ENCODE measurements at places on chromosomes 6 and 20.

GRCh38 chr6:20946022-20946421 lies 411.8 kb downstream of the CDKAL1 start:
- DNase-seq = peak; percentile 6

- no peak for DNase-seq
Measured at GRCh38 chr20:34216382-34216742, 24.9 kb upstream of the ASIP start.

DNA sequence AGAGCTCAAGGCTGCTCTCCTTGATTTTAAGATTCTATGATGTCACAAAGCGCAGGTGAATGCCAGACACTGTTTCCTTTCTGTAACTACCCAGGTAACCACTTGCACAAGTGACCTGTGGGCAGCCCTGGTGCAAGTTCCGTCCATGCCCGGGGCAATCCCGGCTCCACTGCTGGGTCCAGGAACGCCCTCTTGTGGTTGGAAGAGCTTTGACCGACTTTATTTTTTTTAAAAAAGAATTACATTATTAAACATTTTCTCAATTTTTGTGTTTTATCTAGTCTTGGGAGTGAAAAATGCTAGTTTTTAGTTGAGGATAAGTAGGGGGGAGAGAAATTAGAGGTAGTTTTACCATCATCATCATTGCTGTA lies 695.2 kb downstream of the QKI start:
- peak; percentile 72 for DNase-seq

- no peak for DNase-seq
Measured at GRCh38 chr6:38134704-38135088, 315.2 kb downstream of the ZFAND3 start.

GRCh38 chr20:21836346-21836745 lies 130.9 kb downstream of the PAX1 start:
- DNase-seq = no peak

- DNase-seq = no peak
Measured at GRCh38 chr6:13286181-13286580, 42.2 kb downstream of the TBC1D7 start.

DNA sequence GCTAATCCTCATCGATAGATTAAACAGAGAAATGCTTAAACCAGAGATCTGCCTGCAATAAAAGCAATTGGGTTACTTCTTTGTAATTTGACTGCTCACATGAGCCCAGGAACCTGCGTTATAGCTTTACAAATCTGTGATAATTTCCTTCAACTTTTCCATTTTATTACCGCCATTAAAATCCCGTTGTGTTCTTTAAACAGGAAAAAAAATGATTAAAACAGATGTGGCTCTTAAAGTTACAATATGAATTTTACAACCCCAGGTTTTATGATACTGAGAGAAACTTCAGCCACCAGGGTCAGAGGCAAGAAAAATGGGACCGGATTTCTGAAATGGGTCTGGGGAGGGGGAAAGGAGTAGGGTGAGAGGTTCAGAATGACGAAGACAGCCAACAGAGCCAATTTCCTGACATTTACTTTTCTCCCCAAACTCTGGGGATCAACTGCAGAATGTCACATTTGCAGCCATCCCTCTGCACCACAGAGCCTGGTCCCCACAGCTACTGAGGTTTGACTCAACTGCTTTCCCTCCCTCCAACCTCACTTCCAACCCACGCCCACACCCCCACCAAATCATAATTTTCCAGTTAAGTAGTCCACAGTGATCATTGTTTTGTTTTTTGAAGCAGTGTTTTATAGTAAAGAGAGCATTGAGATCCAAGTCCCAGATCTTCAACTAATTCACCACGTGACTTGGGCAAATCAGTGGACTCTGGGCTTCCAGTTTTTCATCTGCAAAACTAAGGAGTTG lies 77.6 kb upstream of the EYA2 start:
- no peak for DNase-seq

GRCh38 chr6:32148289-32149091 lies 3.2 kb downstream of the PRRT1 start:
- no peak for DNase-seq

- peak; percentile 50 for DNase-seq
Measured at GRCh38 chr20:56358070-56358469, 704 bp upstream of the FAM210B start.

DNA sequence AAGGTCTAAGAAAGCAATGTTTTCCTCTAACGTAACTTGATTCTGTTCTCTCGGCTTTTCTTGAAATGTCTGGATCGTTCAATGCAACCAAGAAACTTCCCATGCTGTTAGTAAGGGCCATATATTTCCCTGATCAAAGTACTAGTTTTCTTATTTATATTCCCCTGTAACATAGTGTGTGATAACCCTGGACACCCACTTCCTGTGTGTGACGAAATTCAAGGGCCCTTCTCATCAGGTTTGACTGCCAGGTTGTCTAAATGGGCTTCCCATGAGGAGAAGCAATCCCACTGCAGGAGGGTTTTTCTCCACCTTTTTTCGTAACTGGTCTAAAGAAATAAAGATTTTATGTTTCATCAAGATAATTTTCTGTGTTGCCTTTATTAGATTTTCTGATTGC lies 102.6 kb upstream of the RPS6KA2 start:
- DNase-seq = no peak

DNA sequence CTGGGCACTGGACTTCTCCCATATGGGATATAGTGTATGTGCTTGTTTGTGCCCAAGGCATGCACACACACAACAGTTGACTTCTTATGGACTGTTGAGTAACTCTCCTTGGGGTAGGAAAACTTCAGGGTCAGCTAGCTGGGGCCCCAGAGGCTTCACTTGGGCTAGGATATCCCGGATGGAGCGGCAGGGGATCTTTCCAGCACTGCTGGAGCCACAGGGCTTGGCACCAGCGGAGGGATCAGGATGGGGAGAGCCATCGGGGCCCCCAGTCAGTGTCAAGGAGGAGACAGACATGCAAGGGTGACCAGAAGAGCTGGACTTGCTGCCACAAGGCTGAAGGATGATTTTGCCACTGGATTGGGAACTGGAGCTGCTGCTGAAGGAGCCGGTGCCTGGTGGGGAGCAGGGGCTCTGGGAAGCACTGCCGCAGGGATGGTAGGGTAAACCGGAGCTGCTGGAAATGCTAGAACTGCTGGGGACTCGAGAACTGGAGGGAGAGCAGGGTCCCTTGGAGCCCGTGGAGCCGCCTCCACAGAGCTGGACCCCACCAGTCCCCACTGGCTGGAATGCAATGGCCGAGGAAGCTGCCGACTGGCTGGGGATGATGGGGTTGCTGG lies 1.5 kb downstream of the PSORS1C1 start:
- no peak for DNase-seq

DNA sequence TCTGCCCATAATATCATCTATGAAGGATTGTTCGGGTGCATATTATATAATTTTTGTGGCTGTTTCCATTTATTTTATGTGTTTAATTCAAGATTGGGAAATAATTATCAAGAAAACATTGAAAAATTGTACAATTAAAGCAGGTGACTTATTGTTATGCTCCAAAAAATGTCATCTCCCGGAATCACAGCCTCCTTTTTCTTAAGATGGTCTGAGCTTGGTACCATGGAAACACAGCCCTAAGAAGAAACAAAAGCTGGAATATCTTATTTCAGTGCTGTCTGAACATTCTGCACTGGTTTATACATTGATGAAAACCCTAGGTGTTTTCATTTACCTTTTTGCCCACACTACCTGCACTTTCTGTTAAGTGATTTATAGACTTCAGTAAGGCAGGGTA lies 367.2 kb downstream of the ARHGAP18 start:
- no peak for DNase-seq

DNA sequence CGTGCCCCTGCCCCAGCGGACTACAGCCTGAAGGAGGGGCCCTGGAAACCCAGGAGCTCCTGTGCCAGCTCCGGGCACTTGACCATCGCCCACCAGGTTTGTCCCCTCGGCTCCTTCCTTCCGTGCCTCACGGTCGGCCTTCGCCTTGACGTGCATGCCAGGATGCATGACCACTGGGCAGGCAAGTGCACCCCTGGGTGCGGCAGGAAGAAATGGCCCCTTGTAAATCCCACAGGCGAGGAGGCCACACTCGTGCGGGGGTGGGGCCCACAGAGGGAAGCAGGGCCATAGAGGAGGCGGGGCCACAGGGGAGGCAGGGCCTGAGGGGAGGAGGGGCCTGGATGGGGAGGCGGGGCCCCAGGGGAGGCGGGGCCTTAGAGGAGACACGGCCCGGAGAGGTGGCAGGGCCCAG lies 81.7 kb downstream of the YTHDF1 start:
- DNase-seq = no peak

DNA sequence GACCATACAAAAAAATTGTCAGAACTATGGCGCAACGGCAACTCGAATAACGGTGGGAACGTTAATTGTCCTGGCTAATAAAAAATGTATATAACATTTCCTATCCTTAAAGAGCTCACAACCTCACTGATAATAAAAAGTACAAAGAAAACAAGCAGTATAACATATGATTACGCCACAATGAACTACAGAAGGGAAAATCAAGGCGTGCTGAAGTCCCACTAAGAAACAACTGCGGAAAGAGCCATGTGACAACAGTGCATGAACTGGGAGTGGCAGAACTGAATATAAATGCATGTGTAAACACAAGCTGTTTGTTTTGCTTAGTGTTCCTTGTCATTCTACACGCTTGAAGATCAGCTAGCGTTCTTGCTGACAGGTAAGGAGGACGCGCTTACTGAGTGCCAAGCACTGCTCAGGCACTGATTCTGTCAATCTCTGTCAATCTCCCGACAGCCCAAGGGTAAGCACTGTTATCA lies 466 bp upstream of the PSMB1 start:
- DNase-seq = peak; percentile 37

GRCh38 chr6:109715616-109716015 lies 24.5 kb downstream of the FIG4 start:
- DNase-seq = no peak

- no peak for DNase-seq
Measured at GRCh38 chr6:96433950-96434349, 87.7 kb upstream of the UFL1 start.

- no peak for DNase-seq
Measured at GRCh38 chr20:47999166-47999565, 213.9 kb upstream of the SULF2 start.

GRCh38 chr20:56865055-56865454 lies 235.9 kb downstream of the TFAP2C start:
- no peak for DNase-seq

GRCh38 chr6:150865043-150865405 lies 478 bp upstream of the MTHFD1L start:
- no peak for DNase-seq

DNA sequence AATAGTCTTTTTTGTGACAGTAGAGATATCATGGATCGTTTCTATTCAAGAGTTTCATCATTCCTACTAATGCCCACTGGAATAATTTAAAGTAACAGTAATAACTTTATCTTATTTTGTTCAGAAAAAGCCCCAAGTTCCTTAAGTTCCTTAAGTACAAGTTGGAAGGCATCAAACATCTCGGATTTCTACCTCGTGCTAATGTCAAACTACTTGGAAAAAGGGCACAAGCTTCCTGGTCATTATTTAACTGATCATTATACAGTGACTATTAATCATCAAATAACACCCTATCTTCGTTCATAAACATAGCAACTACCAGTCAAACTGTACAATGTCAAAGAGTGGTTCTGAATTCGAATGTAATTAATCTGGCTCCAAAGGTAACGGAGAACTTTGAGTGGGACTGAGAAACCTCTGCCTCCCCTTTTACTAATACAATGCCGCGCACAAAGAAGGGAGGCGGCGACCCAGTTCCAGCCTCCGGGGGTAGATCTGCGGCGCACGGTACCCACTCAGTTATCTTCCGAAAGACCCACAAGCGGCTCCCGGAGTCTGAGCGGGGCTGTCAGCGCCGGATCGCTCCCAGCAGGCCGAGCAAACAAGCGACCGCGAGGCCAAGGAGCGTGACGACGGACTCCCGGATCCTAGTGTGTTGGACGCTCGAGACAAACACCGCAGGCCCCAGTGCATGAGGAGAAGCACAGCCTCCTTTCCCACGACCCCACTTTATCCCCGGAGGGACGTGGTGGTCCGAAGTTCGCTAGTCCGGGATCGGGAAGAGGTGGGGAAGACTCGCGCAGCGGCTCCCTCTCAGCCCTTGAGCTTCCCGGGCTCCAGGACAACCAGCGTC lies 716 bp downstream of the SHPRH start:
- peak; percentile 27 for DNase-seq

GRCh38 chr6:154399097-154399496 lies 42.5 kb upstream of the IPCEF1 start:
- no peak for DNase-seq

- DNase-seq = no peak
Measured at GRCh38 chr6:166005944-166006899, 161.4 kb downstream of the TBXT start.

DNA sequence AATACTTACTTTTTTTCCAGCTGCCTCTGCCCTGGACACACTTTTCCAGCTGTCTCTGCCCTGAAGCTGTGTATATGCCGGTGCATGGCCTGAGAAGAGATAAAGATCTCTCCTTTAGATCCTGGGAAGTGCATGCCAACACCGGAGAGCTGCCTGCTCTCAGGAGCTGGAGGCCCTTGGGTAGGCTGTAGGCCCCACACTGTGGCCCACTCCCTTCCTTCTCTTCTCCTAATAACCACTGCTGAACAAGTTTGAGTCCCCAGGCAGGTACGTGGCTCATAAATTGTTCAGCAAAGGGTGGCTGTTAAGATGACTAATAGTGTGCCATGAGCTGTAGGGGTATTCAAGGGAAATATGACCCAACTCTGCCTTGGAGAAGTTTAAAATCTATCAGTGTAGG lies 102.5 kb downstream of the CD24 start:
- DNase-seq = no peak

DNA sequence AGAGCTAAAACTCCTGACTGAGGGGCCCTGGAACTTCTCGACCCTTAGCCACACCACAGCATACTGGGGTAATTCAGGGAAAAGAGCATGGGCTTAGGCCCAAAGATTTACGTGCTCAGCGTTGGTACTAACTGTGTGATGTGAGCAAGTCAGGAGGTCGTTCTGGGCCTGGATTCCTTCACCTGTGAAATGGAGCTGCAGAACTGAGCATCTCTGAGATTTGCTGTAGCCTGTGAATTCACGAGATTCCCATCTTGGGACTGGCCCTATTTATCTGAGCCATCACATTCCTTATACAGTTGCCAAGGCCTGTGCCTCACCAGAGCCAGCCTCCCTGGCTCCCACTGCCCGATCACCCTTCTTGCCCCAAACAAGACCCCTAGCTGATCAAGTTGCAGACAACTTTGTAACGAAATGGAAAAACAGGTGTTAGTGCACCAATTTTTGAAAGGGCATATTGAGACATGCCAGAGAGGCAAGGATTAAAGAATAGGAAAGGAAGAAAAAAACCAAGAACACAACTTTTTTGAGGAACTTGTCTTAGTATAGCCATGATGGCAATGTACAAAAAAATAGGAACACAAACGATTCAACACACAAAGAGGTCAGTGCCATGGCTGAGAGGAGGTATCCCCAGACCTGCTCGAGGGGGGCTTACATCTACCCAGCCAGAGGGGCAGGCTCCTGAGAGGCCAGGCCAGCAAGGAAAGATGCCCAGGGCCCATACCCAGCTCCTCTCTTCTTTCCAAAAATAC lies 323.0 kb upstream of the JARID2 start:
- DNase-seq = no peak

DNA sequence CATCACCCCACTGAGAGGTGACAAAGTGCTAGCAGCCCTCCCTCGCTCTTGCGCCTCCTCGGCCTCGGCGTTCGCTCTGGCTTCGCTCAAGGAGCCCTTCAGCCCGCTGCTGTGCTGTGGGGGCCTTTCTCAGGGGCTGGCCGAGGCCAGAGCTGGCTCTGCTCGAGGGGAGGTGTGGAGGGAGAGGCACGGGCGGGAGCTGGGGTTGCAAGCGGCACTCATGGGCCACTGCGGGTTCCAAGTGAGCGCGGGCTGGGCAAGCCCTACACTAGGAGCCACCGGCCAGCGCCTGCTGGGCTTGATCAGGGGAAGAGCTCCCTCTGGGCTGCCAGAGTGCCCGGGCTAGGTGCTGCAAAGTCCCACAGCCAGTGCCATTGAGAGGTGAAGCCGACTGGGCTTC lies 964.8 kb upstream of the GJE1 start:
- DNase-seq = no peak

Measured in SW480 (cell line).